ENCODE measurements at places on chromosomes 7 and 10.

DNA sequence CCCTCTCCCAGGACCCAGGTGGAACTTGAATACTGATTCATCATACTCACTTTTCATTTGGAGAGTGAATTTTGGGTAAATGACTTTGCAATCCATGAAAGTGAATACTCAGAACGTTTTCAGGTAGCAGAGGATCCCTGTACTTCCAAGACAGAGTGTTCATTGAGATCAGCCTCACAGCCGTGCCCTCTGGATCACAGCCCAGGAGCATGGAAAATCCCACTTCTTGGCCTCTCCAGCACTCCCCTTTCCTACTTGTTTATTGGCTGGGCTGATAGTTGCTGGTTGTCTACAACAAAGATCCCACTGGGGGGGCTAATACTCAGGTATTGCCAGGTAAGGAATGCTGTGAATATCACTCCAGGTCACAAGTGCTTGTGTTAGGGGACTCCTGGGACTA, 5.9 kb downstream of the GCK start:
- no peak for DNase-seq

- no peak for DNase-seq
These were observed 4.8 kb downstream of the PALS2 start for GRCh38 chr7:24578052-24578451.

DNA sequence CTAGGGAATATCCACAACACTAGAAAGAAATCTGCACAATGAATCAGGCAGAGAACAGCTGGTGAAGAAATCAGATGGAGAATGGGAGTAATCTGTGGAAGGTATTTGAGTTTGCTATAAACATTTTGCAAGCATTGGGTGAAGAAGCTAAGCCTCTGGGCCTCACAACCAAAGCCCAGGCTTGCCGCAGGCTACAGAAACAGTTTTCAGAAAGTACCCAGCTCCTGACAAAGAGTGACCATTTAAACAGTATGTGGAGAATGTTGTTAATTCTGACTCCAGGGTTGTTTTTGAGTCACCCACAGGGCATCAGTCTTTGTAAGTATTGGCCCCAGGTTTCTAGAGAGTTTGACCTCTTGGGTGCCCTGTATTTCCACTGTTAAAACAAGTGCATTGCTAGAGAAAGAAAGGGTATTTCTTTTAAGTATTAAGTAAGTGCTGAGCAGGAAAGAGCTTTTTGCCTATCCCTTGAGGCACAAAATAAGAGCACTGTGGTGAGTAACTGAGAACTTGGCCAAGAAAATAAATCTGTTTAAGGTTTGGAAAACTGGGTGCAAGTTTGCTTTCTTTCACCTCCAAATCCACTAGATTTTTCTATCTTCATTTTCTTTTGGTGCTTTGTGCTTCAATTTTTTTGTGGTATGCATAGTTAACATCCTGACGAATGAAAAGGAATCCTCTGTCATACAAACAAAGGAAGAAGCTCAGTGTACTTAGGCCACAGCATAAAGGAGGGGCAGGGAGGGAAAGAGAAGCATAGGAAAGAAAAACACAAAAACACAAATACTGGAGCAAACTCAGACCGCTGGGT, 691.8 kb downstream of the SUGCT start:
- DNase-seq, result peak; percentile 94

- no peak for DNase-seq
These were observed 36.5 kb upstream of the ECHDC3 start for GRCh38 chr10:11705722-11706121.

DNA sequence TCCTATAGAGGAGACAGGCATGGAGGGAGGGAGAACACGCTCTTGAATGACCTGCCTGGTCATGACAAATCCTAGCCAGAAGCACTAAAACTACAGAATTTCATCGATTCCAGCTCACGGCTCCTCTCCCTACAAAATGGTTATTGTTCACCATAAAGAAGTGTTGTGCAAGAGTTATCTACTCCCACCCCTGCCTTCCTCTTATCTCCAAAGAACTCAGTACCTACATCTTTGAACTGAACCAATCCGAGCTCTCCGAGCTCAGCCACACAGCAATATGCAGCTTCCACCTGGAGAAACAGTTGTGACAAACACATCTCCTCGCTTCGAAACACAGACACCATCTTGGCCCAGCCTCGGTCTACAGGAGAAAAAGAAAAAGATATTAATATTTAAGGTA, 26.9 kb upstream of the TMEM213 start:
- no peak for DNase-seq
